Hair follicle dermal papilla cell (primary cell): ENCODE measurements at places on chromosomes 1 and 21. TPM values are rescaled to one million over a fixed set of nuclear protein-coding genes. Genes with fewer than 3 reads are reported as not detected.

The TRPM2 gene
- under 0.01 TPM in 1 of 2 replicates, not detected in the other for total RNA-seq

The OR6K3 gene
- not detected in 2 replicates for total RNA-seq

The CLCA4 gene
- total RNA-seq: not detected in 2 replicates

The TLR5 gene
- 0.81 and 0.85 TPM in 2 replicates for total RNA-seq

The LCE2B gene
- not detected in 2 replicates for total RNA-seq

The ACOT11 gene
- total RNA-seq: 5.2 and 6.8 TPM in 2 replicates
